Hematopoietic multipotent progenitor cell treated with erythropoietin and hydrocortisone succinate and interleukin-3 and kit ligand, for 6 days (in vitro differentiated cells): ENCODE measurements at places on chromosomes 5 and 9.
A peak's percentile ranks its signal among the peaks of the same experiment; 100 is the strongest.

DNA sequence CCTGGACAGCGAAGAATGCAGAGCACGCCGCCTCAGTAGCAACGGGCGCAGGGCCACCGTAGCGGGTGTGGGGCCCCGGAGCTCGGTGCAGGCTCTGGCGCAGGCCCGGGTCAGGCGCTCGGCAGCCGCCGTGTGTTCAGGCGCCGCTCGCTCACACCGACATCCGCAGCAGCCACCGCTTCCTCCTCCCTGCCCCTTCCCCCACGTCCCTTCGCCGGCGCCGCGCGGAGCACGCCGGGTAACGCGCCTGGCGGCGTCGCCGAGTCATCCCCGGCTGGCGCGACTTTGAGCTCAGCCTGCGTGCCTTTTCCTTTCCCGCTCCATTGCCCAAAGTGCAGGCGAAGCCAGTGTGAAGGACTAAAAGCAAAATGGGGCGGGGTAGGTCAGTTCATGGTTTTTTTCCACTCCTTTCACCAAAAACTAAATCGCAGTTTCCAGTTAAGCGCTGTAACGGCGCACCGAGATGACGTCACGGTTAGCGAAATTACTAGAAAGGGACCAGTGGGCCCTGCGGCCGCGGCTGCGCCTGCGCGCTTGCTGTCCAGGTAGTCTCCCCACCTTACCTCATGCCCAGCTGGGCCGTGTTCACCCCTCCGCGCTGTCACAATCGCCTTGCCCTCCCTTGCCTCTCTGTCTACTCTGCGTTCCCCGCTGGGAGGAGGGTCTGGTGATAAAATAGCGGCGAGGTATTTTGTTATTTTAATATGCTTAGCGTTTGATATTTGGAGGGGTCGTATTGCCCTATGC, at the start of gene UBQLN1:
Gene UBQLN1 (minus strand): TSS at position 191 of the 747 bp plus-strand sequence. CDS start 279 bp downstream, outside the sequence.
- peak; percentile 96 for DNase-seq

- no peak for DNase-seq
Measured at GRCh38 chr5:92548346-92548745, 1032.7 kb downstream of the NR2F1-AS1 start.

DNA sequence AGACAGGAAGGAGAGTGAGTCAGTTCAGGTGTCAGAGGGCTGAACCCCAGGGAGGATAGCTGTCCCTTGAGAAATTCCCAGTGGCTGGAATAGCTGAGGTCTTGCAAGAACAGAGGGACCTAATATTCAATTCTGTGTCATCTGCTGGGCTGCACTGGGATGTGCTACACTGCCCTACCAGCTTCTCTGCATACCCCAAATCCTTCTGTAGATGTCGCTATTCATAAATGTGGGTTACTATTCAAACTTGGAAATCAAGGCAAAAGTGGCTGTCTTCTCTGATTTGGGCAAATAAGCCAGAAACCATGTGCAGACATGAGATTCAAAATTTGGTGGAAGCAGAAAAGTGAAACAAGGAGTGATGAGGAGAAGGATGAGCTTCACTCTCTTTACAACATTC, 16.3 kb downstream of the TNFSF8 start:
- no peak for DNase-seq

GRCh38 chr9:96376891-96377874, 6.3 kb downstream of the SLC35D2 start:
- DNase-seq, result no peak

DNA sequence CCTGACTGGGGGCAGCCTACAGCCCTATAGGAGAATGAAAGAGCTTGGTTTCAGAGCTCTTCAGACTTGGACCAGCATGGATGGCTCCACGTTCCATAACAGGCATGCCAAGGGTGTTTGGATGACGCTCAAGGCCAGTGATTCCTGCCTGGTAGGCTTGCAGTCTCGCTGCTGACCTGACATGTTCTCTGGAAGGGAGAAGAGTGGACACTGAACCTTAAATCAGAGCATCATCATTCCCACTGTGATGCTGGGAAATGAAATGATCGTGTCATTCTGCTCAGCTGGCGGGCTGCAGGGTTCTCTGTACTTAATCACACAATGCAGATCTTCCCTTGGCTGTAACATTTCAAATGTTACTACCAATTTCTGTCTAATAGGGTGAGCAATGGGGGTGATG, 57.0 kb downstream of the CFAP90 start:
- DNase-seq, result no peak

- DNase-seq, result no peak
Measured at GRCh38 chr9:26561928-26562327, 330.7 kb downstream of the CAAP1 start.

DNA sequence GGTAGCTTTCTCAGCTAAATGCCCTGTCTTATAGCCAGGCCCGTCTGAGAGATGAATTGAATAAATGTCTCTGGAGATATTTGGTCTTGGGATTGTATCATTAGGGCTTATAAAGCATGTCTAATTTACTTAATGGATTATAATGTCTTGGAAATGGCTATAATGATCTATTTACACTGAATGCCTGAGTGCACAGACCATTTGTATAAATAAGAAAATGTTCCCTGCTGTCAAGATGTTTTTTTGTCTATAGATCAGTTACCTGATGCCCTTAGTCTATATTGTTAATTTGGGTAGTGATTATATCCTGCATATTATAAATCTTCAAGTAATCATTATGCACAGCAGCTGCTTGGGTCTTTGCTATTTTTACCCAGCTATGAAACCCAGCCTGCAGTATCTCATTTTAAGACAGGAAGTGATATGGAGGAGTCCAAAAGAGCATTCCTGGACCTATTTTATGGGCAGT, 112.9 kb upstream of the ACTBL2 start:
- DNase-seq, result no peak

DNA sequence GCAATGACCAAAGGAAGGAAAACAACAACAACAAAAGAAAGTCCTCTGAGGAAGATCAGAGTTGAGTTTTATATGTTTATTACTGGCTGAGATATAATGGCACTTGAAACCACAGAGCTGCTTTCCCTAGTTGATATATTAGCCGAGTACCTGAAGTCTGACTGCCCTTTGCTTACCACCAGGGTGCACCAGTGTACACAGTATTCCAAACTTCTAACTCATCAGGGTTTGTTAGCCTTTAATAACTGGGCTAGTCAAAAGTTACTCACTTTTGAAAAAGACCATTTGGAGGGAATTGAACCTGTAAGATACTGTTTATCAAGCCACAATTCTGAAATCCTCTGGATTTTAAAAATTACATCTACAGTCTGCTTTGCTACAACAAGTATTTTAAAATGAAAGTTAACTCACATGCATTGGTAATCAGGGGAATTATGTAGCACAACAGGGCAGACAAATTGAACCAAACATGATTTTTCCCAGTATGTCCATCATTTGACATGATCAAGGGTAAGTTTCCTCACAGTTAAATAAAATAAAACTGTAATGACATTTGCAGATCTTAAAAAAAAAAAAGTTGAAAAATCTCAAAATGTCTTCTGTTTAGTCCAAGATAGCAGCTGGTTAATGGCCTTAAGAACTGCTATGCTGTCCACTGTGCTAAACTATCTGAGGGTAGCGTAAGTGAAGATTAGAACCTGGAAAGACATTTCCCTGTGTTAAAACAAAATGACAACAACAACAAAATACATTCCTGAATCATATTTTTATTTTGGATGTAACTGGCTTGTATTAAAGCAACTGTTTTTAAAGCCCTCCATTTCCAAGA, 57.3 kb upstream of the C6 start:
- peak; percentile 43 for DNase-seq

DNA sequence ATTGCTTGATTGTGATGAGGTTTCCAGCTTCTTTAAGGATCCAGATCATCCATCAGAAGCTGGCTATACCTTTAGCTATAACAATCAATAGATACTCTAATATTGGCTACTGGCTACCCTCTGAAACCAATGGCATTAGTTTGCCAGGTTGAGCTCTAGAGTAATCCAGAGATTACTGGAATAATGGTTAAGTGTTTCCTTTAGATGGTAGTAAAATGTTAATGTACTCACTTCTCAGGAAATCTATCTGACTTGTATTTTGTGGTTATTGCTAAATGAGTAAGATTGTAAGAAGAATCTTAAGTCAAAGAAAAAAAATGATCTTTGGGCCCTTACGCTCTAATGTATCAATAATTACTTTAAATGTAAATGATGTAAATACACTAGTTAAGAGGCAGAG, 57.6 kb upstream of the OTP start:
- DNase-seq, result no peak

GRCh38 chr5:93583768-93584595, 960 bp downstream of the NR2F1 start:
- peak; percentile 49 for DNase-seq

DNA sequence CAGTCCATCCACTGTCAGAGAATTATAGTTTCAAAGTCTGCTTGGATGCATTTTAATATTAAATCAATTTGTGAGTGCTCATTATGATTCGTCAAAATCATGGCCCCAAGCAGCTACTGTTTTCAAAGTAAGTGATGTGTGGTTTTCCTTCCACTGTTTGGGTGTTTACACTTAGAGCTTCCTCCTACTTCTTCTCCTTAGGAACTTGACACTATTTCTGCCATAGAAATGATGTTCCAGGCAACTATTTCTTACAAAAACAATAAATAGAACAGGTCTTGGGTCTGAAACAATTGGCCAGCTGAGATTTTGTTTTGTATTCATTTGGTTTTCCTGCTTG, 132.8 kb upstream of the RAI14 start:
- DNase-seq, result no peak

- no peak for DNase-seq
Measured at GRCh38 chr5:64865662-64866061, 96.9 kb downstream of the CWC27 start.

GRCh38 chr5:174106997-174107655, 61.6 kb downstream of the NSG2 start:
- no peak for DNase-seq

DNA sequence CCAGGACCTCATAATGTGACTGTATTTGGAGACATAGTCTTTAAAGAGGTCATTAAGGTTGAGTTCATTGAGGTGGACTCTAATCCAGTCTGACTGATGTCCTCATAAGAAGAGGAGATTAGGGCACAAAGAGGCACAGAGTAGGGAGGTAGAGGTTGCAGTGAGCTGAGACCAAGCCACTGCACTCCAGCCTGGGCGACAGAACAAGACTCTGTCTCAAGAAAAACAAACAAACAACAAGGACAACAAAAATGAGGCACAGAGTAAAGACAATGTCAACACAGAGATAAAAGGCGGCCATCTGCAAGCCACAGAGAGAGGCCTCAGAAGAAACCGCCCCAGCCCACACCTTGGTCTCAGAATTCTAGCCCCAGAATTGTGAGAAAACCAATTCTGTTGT, 17.0 kb upstream of the TDRD7 start:
- DNase-seq, result no peak

DNA sequence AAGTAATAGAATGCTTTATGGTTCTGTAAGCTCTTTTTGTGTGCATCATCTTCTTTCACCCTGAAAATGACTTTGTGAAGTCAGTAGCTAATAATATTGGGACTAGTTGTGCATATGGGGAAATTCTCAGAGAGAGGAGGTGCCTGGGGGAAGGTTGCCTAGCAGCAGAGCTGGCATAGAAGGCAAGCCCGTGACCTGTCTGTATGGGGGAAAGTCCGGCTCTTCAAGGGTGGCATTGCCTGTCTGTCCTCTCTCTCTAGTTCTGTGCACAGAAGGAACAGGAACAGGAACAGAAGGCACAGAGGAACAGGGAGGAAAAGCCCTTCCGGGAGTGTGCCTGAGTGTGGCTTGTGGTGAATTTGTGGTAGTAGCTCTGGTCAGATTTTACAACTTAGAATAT, 33.1 kb downstream of the SH3GL2 start:
- DNase-seq, result no peak

- peak; percentile 46 for DNase-seq
Measured at GRCh38 chr5:112779531-112779930, 41.8 kb downstream of the APC start.

DNA sequence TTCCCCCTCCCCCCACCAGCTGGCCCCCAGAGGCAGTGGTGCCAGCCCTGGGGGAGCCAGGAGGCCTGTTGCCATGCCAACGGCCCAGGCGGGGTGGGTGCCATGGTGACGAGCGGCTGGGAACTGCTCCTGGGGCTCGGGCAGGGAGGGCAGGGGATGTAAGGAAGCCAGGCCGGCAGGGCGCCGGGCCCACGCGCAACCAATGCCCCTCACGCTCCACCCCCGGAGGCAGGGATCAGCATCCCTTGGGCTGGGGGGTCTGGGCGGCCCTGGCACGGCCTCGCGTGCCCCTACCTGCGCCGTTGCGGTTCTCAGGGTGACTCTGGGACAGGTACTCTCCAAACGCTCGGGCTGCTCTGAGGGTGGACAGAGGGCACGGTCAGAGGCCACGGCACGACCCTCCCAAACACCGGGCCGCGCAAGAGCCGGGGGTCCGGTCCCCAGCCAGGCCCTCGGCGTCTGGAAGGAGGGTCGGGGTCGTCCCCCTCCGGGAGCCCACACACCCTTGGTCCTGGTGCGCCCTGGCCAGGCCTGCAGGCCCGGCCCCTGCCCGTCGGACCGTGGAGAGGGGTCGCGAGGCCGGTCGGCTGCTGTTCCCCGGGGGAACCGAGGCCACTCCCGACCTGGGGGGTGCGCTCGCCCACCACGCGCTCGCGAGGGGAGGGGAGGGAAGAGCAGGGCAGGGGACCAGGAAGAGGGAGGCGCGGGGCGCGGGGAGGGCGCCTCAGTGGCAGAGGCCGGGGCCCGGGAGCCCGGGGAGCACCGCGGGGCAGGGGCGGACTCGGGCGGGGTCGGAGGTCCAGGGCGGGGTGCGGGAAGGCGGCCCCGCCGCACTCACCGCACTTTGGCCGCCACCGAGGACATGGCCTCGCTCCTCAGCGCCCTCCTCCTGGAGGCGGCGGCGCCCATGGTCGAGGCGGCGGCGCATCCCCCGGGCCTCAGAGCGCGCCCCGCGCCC, 661 bp downstream of the NSMF start:
- DNase-seq, result peak; percentile 35

- peak; percentile 25 for DNase-seq
Measured at GRCh38 chr9:125464591-125465385, 203.2 kb downstream of the GAPVD1 start.

DNA sequence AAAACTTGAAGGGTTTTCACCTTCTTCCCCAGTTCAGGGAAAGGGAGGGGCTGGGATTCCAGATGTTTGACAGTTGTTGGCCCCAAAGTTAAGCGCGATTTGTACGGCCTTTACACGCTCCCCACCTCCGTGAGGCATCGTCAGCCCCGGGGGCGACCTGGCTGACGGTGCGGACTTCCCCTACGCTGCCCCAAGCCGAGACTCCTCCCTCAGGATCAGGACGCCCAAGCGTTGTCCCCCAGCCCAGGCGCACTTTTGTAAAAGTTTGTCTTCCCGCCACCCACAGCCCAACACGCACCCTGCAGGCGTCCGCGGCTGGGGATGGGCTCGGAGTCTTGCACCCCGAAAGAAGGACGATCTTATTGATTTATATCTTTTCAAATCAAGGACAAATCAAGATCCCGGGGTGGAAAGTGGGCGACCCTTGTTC, 713 bp downstream of the MOB3B start:
- peak; percentile 50 for DNase-seq

DNA sequence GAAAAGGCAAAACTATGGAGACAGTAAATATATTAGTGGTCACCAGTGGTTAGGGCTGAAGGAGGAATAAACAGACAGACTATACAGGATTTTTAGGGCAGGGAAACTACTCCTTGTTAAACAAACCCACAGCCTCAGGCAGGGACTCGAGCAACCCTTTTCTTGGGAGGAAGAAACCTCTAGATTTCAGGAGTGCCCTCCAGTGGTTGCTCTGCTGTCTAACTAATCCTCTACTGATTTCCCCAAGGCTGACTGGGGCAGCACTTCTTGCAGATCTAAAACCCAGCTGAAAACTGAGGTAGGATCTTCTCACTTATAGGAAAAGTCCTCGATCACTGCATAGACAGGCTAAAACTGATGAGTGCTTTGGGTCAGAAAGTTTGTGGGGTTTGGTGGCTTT, 176.8 kb downstream of the ISOC1 start:
- peak; percentile 12 for DNase-seq

- DNase-seq, result no peak
Measured at GRCh38 chr9:92196909-92197308, 81.7 kb upstream of the SPTLC1 start.

GRCh38 chr5:114118511-114118910, 243.4 kb upstream of the KCNN2 start:
- no peak for DNase-seq
